SIG-M5 (cell line): ENCODE measurements at places on chromosomes 7 and 10.

DNA sequence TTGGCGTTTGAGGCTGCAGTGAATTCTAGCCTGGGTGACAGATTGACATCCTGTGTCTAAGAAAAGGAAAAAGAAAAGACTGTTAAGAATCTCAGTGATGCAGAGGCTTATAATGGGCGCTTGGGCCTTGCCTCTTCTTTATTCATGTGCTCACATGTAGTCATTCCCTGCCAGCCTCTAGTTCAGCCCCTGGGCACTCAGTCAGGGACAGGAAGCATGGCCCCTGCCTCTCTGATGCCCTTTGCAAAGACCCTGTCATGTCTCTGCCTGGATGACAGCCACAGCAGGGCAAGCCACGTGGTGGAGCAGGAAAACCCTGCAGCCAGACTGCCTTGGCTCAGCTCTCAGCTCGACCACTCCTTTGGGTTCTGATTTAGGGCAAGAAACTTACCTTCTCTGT is 368.9 kb downstream of the RPS24 start:
- DNase-seq, result no peak

GRCh38 chr10:74035303-74035702 is 37.4 kb downstream of the VCL start:
- no peak for DNase-seq

DNA sequence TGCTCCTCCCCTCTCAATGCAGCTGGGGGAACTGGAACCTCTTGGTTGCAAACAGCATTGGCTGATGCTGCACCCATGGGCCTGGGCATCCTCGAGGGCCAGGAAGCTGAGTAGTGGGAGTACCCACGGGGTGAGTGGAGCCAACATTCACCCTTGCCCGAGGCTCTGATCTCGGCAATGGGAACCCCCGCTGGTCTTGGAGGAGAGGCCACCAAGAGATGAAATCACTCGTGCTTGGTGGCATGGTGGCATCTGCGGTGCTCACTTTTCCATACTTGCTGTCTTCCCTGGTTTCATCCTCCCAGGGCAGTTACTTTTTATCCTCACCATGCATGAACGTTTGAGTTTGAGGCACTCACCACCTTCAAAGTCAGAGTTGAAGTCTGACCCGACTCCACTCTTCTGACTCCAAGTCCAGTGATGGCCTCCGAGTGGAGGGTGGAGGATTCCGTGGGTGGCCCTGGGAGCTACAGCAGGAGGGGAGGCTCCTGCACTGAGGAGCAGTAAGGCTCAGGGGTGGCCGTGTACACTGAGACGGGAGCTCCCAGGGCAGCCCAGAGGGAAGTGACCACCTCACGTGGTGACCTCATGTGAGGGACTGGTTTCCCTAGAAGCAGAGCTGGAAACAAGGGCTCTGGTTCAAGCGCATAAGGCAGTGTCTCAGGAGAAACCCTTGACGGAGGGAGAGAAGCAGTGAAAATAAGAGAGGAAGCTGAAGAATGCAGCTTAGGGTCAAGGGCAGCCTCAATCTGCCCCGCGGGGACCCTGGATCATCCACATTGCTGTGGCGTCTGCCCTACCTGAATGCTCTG is 349.1 kb downstream of the TCERG1L start:
- no peak for DNase-seq

- no peak for DNase-seq
Observed at GRCh38 chr7:14698239-14698638, 204.3 kb downstream of the DGKB start.

DNA sequence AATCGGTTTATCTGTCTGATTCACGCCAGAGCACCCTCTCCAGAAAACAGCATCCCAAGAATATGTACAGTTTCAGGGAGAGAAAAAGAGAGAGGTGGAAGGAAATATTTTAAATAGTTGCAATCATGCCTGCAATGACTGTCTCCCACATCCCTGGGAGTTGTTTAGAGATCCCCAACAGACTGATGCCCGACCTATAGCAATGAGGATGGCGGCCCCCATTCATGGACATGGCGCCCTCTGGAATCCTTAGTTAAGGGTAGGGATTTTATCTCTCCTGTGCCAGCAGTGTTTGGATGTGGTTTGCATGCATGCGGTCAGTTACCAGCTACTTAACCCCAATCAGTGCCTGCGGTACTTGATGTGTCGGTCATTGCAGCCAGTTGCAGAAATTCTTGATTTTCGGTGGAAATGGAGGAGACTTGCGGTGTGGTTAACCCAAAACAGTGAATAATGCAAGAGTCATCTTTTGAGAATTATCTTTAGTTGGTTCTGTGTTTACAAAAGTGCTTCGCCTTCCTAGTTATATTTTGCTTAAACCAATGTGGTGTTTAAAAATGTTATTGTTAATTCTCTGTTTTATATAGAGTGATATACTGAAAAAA is 186.0 kb upstream of the TCF7L2 start:
- no peak for DNase-seq

- DNase-seq, result no peak
Observed at GRCh38 chr7:47149971-47150370, 431.9 kb downstream of the TNS3 start.

DNA sequence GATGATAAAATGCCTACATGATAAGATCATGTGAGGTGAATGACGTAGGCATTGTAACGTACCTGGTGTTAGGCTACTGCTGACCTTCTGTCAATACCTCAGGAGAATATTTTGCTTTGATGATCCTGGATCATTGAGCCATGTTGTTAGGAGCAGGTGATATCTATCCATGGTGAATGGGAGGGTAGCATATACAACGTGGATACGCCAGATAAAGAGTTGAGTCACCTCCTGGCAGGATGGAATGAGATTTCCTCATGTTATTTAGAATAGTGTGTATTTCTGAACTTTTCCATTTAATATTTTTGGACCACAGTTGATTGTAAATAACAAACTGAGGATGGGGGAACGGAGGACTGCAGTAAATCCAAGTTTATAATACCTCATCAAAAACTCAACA is 11.8 kb upstream of the CLDN12 start:
- DNase-seq, result no peak

- DNase-seq, result no peak
Observed at GRCh38 chr7:101368422-101369165, 5.9 kb downstream of the COL26A1 start.

GRCh38 chr10:102485093-102485784 is 17.3 kb downstream of the ACTR1A start:
- no peak for DNase-seq

DNA sequence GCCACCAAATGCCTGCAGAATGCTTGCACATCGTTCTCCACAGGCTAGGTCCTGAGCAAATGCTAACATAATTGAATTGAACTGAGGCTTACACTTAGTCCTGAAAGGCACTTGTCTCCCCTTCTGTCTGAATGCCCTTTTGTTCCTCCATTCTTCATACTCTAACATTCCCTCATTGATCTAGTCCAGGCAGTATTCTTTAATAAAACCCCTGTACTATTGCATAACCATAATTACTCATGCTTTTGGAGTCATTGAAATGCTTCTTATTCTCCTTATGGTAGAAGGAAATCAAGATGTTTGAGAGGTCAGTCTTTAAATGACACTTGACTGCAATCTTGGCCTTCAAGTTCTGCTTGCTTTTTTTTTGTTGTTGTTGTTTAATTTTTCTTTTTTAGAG is 7.1 kb downstream of the PI4K2A start:
- no peak for DNase-seq

DNA sequence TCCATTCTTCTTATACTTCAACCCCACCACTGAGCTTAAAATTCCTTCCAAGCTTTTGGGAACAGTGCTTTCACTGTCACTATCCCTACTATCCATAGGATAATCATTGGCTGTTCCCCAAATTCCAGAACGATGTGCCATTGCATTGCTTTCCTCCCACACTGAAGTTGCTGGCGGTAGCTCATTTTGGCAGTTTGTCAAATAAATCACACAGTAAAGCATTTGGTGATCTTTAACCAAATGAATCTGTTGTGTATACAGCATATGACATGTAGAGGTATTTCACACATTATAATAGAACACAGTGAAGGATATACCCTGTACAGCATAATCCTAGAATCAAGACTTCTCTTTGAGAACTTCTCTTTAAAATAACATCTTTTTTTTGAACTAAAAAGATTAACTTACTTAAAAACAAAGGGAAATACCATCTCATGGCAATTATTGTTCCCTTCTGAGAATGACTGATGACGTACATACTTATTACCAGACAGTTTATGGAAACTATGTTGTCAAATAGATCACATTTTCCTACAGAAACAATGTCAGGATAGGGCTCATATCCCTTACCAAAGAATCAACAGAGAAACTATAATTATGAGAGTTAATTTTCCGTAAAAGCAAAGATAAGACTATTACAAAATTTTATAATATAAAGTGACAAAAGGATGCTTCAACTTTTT is 93.6 kb downstream of the CTNNA3 start:
- DNase-seq, result no peak

DNA sequence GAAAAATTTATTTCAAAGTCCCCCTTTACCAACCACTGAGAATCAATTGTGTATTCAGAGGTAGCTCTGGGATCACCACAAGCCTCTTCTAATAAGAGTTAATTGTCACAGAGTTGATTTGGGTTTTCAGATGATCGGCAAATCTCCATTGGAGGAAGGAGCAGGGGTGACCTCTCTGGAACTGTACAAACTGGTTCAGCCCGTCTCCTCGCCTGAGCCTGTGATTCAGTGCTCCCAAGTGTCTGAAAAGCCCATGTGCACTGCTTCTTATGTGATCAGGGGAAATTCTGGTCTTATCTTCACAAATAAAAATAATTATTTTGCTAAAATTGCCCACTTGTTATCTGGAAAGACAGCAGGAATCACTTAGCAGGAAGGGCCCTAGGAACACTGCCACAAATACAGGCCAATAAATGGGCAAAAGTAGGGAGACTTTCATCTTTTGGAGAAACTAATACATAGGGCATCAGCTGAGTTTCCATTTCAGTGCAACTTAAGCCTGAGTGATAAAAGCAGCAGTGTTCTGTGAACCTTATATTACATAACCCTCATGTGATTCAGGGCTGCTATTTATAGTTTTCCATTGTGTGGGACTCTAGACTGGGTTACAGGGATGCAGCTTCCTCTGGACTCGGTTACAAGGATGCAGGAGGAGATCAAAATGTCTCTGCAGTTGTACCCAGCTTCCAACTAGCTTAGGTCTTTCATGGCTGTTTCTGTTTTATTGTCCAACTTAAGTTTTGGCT is 32.3 kb downstream of the CDK1 start:
- DNase-seq, result no peak

DNA sequence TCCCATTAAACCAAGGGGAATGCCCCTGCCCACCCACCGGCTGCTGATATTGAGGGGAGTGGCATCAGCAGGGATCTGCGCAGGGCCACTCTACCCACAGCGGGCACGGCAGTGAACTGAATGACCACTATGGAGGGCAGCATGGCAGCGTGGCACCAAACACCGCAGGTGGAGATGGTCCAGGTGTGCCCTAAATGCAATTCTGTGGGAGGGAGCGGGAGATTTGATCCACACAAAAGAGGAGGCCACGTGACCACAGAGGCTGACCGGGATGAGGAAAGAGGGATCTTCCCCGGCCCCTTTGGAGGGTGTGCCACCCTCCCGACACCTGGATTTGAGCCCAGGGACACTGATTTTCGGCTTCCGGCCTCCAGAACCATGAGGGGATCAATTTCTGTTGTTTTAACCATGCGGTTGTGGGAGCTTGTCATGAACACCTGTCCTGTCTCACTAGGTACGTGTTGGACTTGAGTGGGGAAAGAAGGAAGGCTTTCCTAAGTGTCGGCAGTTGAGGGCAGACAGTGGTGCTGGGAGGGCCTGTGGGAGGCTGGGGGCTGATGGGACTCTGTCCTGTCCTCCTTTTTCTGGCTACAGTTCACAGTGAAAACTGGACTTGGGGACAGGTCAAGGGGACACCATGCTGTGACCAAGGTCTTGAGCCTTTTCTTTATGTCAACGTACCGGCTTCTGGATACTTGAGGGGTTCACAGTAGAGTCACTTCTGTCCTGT is 66.1 kb downstream of the CFAP46 start:
- DNase-seq, result no peak

DNA sequence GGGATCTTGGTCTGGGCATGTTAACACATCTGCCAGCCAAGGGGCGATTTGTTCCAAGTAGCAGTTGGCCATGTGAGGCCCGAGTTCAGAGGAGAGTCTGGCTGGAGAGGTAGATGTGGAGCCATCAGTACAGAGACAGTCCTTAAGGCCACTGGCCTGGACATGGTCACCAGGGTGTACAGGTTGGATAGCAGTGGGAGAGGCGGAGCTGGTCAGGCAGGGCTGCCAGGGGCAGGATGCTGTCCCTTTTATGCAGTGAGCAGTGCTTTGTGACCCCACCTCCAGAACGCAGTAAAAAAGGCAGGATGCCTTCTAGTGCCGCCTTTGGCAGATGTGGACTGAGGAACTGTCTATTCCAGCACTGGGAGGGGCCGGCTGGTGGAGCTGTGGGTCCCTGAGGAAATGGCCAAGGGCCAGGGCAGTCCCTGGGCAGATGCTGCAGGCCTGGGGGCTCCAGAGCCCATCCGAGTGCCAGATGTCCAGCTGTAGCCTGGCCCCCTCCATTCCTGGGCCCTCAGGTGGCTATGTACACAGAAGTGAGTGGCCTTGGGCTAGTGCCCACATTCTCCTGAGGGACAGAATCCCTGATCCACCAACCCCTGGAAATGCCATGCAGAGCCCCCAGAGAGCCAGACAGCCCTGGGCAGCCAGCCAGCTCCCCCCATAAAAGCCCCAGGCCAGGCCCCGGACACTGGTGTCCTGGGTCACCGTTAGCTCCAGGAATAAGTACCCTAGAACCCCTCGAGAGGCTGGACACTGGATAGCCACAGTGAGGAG is 17.2 kb upstream of the MYL7 start:
- no peak for DNase-seq

- no peak for DNase-seq
Observed at GRCh38 chr7:120831260-120831659, 26.7 kb downstream of the TSPAN12 start.

DNA sequence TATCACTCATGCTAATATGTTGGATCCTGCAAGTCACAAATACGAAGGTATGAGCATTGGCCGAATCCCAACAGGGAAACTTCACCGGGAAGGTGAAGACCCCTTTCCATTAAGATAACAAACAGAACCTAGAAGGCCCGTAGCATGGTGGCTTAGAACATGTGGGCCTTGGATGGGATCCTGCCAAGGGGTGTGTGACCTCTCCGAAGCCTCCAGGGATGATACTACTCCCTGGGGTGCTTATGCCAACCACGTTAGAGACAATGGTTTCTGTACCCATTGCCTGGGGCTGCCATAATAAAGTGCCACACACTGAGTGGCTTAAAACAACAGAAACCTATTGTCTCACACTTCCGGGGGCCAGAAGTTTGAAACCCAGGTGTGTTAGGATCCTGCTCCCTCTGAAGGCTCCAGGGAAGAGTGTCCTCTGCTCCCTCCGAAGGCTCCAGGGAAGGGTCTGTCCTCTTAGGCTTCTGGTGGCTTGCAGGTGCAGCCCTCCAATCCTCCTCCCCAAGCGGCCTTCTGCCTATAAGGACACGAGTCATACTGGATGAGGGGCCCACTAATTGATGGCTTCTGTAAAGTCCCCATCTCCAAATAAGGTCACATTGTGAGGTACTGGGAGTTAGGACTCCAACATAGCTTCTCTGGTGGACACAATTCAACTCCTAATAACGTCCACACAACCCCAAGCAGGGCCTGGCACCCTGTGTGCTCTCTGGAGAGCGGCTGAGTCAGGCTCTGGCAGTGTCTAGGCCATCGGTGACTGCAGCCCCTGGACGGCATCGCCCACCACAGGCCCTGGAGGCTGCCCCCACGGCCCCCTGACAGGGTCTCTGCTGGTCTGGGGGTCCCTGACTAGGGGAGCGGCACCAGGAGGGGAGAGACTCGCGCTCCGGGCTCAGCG is 992 bp upstream of the MGMT start:
- no peak for DNase-seq

- no peak for DNase-seq
Observed at GRCh38 chr10:122387572-122387971, 13.1 kb downstream of the PLEKHA1 start.
